ENCODE measurements at places on chromosomes 1 and 21.

- peak; percentile 92 for DNase-seq
Measured at GRCh38 chr1:59393211-59394180, 96.6 kb downstream of the FGGY start.

DNA sequence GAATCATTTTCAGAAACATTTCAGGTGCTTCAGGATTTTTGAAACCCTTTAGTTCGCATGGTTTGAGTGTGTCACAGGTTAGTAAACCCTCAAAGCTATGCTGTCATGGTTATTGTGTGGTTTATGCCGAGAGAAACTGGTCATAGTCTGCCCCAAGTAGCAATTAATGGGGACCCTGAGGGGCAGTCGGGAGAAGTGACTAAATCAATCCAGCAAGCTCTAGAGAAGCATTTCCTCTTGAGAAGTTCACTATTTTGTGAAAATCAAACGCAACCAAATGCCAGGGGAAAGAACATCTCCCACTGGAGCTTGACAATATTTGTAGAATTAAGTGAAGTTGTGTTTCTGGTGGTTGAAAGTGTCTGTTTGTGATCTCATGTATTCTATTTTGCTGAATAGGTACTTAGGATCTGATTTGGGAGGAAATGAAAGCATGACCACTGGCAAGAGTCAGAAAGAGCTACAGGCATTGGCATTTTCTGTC lies 63.0 kb upstream of the BACH1 start:
- DNase-seq: no peak

GRCh38 chr1:203166192-203166940 lies 9.3 kb downstream of the MYBPH start:
- DNase-seq: no peak

DNA sequence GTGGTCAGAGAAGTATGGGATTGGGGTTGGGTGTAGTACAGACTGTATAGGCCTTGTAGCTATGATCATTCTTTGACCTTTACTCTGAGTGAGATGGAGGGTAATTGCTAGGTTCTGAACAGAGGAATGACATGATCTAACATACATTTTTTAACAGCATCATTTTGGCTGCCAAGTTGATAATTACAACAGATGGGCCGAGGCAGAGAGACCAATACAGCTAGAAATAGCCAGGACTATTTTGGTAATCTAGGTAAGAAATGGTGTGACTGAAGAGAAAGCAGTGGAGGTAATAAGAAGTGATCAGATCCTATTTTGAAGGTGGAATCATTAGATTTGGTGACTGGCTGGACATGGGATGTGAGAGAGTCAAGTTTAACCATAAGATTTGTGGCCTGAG lies 43.5 kb downstream of the RPAP2 start:
- no peak for DNase-seq

- no peak for DNase-seq
Measured at GRCh38 chr1:37498872-37499617, 15.5 kb downstream of the MEAF6 start.

DNA sequence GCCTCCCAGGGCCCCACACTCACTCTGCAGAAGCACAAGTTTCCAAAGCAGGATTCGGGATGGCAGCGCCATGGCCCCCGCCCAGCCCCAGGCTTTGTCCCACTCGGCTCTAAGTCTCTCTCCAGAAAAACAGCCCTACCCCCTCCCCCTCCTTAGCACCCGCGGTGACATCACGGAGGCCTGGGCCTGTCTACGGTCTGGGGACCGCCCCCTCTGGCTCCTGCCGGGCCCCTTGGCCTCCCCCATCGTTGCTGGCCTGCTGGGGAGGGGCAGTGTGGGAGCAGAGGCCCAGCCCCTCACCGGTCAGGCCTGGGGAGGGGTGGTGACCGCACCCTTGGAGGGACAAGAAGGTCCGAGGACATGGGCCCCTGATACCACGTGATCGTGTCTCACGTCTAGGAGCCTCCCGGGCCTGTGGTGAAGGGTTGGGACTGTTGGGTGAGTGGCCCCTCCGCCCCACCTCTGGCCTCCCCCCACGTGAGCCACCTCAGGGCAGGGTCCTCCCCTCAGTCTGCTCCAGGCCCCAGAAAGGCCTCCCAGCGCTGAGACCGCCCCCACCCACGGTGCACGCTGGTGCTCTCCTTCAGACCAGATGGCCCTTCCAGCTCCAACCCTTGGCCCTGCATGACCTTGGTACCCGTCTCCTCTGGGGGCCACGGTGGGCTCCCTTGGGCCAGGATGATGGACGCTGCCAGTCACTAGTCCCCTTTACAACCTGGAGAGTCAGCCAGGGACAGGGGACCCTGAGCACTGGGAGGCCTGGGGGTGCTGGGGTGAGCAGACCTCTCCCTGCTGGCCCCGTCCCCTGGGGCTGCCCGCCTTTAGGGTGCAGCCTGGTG lies at the start of gene MXRA8:
MXRA8 (minus strand) TSS at position 123 of the 839 bp plus-strand sequence; CDS start at position 72, 51 bp downstream.
- DNase-seq: peak; percentile 93

GRCh38 chr1:244970236-244970743 lies 105.9 kb upstream of the HNRNPU start:
- DNase-seq: peak; percentile 75

DNA sequence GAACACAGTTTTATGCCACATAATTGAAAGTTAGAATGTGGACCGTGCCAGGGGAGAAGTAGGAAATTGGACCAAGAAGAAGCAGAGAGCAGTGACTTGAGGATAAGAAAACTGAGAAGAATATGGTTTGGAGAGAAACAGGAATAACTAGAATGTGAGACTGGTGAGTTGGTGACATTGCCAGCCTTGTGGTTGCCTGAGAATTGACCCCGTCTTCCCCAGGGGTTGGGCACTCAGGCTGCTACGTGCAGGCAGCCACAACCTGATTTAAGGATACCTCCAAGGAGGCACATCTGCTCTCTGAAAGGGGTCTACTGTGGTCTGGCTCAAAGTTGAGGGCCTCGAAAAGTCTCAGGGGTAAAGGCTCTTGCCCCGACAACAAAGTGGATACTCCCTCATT lies 112.1 kb upstream of the ARTN start:
- no peak for DNase-seq

DNA sequence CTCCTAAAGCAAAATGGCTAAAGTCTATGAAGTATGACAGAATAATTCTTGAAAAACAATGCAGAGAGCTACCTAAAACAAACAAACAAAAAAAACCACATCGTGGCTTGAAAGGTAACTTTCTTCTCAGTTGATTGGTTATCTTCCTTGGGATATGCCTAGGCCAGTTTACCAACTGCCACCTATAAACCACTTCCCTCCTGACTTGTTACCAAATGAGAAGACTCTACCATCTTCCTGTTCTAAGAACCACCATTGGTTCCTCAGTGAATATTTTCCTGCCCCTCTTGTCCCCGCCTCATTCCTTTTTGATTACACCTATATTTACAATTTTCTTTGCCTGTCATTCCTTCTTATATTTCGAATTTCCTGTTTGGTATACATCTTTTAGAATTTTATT lies 336.6 kb downstream of the SIPA1L2 start:
- no peak for DNase-seq

- peak; percentile 77 for DNase-seq
Measured at GRCh38 chr21:43667191-43667904, 8.0 kb downstream of the RRP1B start.

DNA sequence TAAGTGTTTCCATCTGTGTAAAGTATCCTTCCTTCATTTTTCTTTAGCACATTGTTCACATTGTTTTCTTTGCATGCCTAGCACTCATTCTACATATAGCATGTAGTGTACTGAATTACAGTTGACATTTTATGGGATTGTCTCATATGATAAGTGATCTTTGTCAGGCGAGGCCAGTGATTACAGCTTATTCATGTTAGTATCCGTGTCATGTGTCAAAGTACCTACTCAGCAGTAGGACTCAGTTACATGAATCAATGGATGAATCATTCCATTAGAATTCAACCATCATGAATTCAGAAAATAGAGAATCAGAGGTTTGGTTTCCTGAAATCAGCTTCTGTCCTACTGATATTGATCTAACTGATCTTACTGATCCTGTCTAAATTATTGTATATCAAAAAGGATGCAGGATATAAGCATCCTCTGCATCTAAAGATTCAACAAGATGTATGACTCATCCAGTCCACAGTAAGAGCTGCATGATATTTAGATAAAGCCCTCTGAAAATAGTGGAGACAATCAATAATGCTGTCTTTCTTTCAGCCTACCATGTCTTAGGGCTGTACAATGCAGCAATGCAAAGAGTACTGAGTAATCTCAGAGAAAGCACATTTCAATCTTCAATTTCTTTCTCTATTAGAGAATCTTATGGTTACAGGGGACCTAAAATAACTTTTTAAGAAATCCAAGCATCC lies 20.7 kb upstream of the HRNR start:
- peak; percentile 3 for DNase-seq

- peak; percentile 52 for DNase-seq
Measured at GRCh38 chr1:107637101-107637500, 327.9 kb downstream of the VAV3 start.

GRCh38 chr1:112002514-112002913 lies 13.0 kb upstream of the KCND3 start:
- no peak for DNase-seq

DNA sequence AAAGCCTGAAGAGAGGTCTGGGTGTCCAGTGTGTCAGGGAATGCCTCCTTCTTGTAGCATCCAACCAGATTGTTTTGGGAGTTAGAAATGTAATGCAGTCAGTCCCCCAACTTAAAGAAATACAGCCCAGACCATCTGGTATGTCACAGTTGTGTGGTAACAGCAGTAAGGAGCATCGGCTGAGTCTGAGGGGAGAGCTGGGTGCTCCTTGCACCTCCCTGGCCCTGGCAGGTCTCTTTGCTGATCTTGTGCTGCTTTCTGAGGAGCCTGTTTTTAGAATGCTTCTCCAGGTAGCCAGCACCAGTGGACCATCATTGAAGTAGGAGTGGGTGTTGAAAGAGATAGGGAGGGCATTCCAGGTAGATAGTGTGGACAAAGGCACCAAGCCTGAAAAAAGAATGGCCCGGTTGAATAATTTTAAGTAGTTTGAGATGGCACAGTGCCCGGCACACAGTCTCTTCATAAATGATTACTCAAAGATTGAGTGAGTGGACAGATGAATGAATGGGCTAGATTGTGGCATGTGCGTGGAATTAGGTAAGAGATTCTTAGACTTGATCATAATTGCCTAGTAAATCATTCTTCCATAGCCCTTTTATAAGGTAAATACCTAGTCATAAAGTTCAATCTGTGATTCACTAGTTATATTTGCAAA lies 46.5 kb downstream of the LAMC1 start:
- peak; percentile 35 for DNase-seq

GRCh38 chr21:45109831-45110492 lies 35.6 kb downstream of the ADARB1 start:
- peak; percentile 22 for DNase-seq

DNA sequence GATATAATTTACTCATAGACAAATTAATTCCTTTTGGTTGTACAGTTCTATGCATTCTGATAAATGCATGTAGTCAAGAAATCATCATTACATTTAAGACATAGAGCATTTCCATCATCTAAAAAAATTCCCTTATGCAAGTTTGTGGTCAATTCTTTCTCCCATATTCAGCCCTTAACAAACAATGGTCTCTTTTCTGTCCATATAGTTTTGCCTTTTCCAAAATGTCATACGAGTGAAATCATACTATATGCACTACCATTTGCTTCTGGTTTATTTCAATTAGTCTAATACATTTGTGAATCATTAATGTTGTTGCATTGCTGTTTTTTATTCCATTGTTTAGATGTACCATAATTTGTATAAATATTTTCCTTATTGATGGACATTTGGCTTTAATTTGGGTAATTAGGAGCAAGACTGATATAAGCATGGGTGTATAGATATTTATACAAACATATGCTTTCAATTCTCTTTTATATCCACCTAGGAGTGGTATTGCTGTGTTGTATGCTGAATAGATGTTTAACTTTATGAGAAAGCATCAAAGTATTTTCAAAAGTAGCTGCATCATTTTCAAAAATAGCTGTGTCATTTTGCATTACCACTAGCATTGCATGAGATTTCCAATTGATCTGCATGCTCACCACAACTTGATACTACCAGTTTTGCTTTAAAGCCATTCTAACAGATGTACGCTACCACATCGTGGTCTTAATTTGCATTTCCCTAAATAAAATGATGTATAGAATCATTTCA lies 397.0 kb upstream of the ADAMTS5 start:
- DNase-seq: peak; percentile 58

DNA sequence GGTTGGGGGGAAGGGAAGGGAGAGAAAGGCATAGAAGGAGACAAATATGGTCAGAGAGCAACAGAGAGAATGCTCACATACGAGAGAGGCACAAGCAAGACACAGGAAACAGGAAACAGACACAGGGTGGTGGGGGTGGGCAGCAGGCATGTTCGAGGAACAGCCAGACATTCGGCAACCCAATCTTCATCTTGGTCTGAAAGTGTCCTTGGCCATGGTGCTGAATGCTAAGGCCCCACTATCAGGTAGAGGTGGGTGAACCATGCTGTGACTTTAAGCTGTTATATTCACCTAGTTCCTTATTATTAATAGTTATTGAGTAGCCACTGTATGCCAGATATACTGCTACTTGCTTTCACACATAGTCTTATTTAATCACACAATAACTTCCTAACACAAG lies 109.2 kb downstream of the DDX20 start:
- DNase-seq: peak; percentile 1

DNA sequence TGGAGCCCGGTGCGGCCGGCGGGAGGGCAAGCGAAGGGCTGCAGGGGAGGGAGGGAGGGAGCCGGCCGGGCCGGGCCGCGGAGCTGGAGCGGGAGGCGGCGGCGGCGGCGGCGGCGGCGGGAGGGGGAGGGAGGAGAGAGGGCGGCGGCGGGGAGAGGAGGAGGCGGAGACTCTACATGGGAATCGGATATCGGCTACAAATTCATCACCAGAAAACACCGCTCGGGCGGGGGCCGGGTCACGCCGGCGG lies at the start of gene AKT3:
AKT3 (minus strand) TSS at position 42 of the 250 bp plus-strand sequence. CDS start 7,073 bp downstream, outside the sequence.
- DNase-seq: peak; percentile 86

GRCh38 chr1:14082331-14082730 lies 382.3 kb downstream of the PRDM2 start:
- DNase-seq: no peak

DNA sequence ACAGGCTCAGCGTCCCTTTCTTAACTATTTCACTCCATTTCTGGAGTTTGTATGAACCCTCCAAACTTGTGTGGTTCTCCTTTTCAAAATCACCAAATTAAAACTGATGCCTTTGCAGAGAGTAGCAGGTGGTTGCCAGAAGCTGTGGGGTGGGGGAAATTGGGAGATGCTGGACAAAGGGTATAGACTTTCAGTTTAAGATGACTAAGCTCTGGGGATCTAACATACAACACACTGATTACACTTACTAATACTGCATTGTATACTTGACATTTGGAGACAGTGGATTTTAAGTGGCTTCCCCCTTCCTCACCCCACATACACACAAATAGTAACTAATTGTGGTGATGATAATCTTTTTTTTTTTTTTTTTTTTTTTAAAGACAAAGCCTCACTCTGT lies 11.1 kb upstream of the SCYL3 start:
- DNase-seq: no peak

DNA sequence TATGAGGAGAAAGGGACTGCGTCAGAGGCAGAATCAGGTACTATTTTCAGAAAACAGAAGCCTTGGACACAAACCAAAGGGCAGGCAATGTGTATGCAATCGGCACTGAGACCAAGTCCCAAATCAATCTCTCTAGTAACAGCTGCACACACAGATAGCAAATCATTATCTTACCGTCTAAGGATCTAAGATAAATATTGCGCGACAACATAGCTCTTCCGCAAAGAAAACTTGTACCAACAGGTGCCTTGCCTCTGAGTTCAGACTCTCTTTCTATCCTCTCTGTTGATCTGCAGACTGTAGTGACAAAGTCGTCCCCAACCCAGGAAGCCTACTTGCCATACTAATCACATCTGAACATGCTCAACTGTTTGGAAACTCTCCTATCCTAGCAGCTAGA lies 22.6 kb upstream of the SAMD13 start:
- no peak for DNase-seq
